Pancreas (tissue), 10 donors: ENCODE measurements at places on chromosomes 11 and 22. TPM values are rescaled to one million over a fixed set of nuclear protein-coding genes. Genes with fewer than 3 reads are reported as not detected.

- no peak for DNase-seq
- H3K4me1 ChIP-seq = no peaks in the 10 kb centered on the region
- H3K4me3 ChIP-seq = no peak overlapping the region
- no peaks in the 10 kb centered on the region for H3K36me3 ChIP-seq
Observed at GRCh38 chr11:10716543-10717259, 23.1 kb upstream of the IRAG1 start.

DNA sequence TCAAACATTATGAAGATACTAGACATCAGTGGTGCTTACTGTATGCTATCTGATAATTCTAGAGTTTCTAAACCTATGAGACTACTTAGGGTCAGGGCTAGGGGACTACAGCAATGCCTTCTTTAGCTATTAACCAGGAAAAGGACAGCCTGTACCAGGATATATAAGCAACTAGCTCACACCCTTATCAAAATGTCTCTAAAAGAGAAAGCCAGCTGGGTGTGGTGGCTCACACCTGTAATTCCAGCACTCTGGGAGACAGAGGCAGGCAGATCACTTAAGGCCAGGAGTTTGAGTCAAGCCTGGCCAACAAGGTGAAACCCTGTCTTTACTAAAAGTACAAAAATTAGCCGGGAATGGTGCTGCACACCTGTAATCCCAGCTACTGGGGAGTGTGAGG lies 55.8 kb downstream of the RAB6A start:
- no peaks in the 10 kb centered on the region for H3K27me3 ChIP-seq
- no peak overlapping the region for H3K4me3 ChIP-seq
- H3K27ac ChIP-seq = no peak overlapping the region
- DNase-seq = no peak
- H3K4me1 ChIP-seq = no peaks in the 10 kb centered on the region

- DNase-seq = peak; percentile 99
- H3K4me3 ChIP-seq = peak within 1 kb of the TSS; percentile 88
- H3K36me3 ChIP-seq = no peaks in the 10 kb centered on the region
- H3K27me3 ChIP-seq = no peaks in the 10 kb centered on the region
Observed at GRCh38 chr11:694563-695287, at the start of gene DEAF1. Gene DEAF1 (minus strand): TSS chr11:695222. CDS start chr11:695047, 175 bp downstream.

DNA sequence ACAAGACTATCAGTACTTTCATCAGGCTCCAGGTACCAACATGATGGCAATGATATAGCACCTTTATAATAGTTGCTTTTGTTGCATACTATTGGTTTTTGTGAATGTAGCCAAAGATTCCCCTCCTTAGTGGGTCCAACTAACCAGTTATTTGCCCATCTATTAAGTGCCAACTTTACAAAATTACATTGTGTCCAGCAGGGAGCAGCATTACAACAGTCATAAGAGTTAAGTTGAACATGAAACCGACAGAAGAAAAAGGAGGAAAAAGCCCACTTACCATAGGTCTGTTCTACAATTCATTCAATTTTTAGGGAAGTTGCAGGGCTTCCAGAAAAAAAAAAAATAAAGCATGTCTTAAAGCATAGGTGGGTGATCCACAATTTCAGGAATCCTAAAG lies 21.6 kb downstream of the IMMP1L start:
- DNase-seq = no peak
- no peak overlapping the region for H3K4me3 ChIP-seq
- H3K27me3 ChIP-seq = no peaks in the 10 kb centered on the region
- H3K4me1 ChIP-seq = peaks cover 10% of the 10 kb centered on the region

Gene SLC29A2
- 6.0 TPM for total RNA-seq

Gene SMC1B
- total RNA-seq = not detected
